Fibroblast of gingiva (primary cell): ENCODE measurements at places on chromosomes 3 and 15.

DNA sequence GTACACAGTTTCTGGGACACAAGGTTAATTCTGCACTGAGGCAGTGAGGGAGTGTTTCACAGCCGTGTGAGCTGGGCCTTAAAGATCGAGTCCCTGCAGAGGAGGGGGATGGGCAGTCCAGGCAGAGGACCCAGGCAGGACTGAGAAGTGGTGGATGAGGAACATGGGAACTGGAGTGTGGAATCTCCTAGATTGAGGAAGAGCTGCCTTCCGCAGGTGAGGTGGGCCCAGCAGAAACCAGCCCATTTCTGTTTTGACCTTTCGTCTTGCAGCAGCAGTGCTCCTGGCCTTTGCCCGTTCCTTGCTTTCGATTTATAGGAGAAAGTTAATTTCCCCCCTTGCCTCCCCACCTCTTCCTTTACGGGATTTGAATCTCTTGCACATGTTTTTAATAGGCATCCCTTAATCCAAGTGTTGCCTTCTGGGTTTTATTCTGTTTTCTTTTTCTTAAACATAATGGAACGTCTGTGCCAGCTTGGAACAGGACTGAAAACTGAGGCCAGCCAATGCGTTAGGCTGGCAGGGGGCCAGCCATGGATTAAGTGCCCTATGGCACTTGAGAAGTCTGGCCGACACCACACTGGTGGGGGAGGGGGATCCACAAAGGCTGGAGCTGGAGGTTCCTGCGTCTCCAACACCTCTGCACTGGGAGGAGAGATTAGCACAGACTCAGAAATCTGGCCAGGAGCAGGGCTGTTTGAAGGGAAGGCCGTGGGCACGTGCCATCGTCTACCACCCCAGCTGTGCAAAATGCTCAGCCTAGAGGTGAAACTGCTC, 78.1 kb downstream of the AAGAB start:
- DNase-seq, result peak; percentile 20

GRCh38 chr3:195699388-195699771, 21.4 kb upstream of the MUC20 start:
- no peak for DNase-seq

DNA sequence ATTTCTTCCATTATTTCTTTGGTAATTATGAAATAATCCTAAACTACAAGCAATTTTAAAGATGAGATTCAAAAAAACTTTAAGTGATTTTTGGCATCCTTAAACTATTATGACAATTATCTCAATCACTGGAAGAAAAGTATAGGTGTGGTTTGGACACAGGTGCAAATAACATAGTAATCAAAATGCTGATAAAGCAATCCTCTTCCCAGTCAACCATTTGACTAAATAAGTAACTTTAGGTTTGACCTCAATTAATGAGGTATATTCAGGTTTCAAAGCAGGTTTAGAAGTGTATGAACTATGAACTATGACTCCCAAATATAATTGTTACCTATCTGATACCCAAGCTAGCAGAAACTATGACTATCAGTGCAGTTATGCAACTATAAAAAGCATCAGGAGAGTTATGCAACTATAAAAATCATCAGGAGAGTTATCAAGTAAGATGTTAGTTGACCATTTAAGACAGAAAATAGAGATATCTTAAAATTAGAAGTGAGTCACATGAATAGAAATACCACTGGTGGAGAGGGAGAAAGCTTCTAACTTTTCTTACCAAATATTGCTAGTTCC, 8.9 kb upstream of the CNTN3 start:
- no peak for DNase-seq

GRCh38 chr3:132723024-132723950, 1.1 kb upstream of the NPHP3 start:
- DNase-seq, result no peak

GRCh38 chr3:13492976-13493866, 13.1 kb downstream of the HDAC11 start:
- no peak for DNase-seq

- no peak for DNase-seq
Observed at GRCh38 chr3:64084640-64085039, 61.3 kb upstream of the PSMD6 start.

DNA sequence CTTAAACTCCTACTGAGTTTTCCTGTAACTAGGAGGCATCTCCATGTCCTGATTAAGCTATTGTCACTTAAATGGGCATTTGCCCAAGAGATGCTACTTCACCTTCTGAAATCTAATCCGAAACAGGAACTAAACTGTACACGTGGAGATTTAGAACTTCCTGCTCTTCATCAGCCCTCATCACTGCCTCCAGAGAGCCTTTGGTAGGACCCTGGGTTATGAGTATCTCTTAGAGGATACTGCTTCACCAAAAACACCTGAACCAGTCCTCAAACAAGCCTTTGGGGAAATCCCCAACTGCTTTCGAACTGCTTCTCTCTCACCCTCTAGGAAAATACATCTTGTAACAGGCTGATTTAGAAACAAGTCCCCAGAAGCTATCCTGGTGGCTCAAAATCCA, 320.3 kb downstream of the GAP43 start:
- no peak for DNase-seq

DNA sequence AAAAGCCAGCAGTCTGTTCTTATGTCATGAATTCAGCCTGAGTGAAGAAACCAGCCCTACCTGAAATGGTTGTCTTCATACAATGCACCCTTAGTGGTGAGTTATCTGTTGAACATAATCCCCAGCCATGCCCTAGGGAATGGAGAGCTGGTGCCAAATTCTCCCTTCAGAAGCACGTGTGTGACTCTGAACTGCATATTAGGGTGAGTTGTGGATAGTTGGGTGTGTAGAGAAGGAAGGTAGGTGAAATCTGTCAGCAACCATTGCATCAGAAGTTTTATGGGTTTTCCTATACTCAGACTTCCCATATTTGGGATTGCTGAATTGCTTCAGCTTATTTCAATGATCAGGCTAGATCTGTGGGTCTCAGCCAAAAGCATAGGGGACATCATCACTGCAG, 46.5 kb upstream of the TP63 start:
- DNase-seq, result no peak

GRCh38 chr3:126934031-126934531, 48.8 kb upstream of the PLXNA1 start:
- no peak for DNase-seq

GRCh38 chr3:143814443-143814889, 33.8 kb downstream of the SLC9A9 start:
- peak; percentile 80 for DNase-seq

GRCh38 chr3:194690501-194691372, 5.1 kb downstream of the FAM43A start:
- DNase-seq, result no peak

DNA sequence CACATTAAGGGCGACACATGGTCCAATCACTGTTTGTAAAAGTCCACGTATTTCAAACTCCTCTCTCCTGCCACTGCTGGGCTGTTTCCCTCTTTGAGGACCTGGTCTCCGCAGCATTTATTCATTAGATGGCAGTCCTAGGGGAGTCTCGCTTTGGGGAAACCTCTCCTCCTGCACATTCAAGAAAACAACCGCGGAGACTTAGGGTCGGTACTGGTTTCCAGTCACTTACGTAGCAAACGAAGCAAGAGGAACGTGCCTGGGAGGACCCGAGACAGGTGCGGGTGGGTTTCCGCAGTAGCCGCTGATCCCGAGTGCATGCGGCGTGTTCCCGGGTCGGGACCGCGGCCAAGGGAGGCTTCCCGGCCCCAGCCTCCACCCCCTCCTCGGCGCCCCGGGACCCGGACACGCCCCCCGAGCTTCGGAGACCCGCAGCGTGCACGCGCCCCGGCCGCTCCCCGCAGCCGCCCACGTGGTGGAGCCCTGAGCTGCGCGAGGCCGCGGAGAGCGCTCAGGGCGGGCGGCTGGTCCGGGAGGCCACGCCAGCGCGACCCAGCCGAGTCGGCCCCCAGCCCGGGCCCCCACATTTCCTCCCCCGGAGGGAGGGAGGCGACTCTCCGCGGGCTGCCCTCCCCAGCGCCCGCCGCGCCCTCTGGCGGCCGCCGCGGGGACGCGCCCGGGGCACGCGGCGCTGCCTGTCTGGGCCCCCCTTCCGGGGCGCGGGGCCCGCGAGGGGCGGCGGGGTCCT, 1.1 kb upstream of the IGF1R start:
- peak; percentile 23 for DNase-seq

DNA sequence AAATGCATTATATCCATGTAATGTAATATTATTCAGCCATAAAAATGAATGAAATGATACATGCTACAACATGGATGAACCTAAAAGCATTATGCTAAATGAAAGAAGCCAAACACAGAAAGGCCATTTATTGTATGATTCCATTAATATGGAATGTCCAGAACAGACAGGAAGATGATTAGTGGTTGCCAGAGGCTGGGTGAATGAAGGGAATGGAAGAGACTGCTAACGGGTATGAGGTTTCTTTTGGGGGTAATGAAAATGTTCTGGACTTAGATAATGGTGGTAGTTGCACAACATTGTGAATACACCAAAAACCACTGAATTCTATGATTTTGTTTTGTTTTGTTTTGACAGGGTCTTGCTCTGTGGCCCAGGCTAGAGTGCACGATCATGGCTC, 61.6 kb upstream of the MAP4 start:
- peak; percentile 58 for DNase-seq

DNA sequence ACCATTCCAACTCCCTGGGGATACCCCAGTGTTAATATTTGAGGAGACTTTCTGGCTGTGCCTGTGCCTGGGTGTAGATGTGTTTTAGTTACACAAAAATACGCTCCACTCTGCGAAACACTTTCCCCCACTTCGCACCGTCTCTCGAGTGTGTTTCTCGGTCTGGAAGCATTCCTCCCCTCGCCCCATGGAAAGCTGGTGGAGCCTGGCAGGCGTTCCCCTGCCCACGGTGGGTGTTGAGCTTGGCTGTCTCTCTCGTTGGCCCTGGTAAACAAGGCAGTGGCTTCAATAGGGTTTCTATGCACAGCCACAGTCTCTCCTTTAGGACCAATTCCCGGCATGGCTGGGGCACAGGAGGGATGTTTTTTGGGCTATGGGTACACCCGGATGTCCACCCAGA, 19.3 kb downstream of the IQSEC1 start:
- DNase-seq, result no peak

DNA sequence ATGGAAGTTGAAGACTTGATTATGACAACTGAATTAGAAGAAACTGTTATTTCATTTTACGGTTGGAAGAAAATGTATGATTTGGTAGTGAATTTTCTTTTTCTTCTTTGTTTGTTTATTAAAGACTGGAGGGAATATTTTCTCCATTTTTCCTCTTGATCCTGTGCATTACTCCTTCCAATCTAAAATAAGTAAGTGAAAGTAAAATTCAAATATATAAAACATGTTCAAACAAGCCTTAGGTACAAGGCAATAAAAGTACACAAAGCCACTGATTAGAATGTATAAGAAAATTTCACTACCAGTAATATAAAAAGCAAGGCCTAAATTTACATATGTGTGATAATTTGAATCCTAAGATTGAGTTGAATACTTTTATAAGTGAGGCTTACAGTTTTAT, 181.2 kb upstream of the MME start:
- no peak for DNase-seq

GRCh38 chr3:46649436-46649835, 37.1 kb downstream of the FAM240A start:
- no peak for DNase-seq

GRCh38 chr15:97410897-97411575, 549.5 kb upstream of the ARRDC4 start:
- DNase-seq, result no peak

DNA sequence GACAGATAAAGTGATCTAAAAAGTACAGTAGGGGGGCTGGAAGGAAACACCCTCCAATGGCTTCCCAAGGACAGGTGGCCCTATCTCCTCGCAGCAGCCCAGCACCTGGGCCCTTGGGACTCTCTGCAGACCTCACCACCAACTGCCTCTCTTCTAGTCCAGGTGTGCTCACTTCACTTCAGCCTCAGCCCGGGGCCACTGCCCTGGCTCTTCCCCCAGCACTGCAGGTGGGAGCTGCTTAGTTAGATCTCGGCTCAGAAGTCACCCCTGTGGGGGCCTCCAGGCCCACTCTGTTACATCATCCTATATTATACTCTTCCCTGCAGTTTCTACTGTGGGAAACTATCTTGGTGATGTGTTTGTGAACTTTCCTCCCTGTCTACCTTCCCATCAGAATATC, 2.0 kb downstream of the KLF15 start:
- DNase-seq, result no peak

DNA sequence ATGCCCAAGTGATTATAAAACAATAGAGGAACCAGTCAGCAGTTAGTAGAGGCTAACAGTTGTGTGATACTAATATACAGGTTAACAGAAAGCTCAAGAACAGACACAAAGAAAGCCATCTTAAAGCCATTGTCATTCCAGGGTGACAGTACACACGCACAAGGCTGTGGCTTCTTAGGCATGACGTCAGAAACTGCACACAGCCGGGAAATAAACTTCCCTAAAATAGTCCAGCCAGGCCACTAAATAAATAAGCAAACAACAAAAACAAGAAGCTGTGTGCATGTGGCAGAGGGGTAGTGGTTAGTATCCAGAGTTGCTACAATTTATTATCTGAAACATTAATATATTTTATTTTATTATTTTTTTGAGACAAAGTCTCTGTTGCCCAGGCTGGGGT, 49.8 kb downstream of the PPCDC start:
- DNase-seq, result no peak

DNA sequence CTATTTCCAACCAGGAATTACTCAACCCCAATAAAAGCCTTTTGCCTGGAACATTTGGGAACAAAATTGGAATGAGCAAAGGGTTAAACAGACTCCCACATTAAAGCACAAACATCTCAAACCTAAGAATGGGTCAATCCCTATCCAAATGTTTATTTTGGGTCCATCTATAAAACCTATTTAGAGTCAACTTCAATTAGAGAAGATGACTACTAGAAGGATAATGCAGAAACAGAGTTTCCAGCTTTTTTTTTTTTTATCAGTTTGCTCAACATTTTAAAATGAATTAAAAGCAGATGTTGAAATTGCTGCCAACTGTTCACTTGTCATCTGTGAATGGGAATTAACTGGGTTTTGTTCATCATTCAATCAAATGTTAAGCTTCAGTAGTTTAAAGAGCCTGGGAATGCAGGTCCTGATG, 4.1 kb upstream of the TBC1D23 start:
- peak; percentile 47 for DNase-seq

- DNase-seq, result no peak
Observed at GRCh38 chr3:127140501-127141460, 52.1 kb upstream of the PRR23E start.

DNA sequence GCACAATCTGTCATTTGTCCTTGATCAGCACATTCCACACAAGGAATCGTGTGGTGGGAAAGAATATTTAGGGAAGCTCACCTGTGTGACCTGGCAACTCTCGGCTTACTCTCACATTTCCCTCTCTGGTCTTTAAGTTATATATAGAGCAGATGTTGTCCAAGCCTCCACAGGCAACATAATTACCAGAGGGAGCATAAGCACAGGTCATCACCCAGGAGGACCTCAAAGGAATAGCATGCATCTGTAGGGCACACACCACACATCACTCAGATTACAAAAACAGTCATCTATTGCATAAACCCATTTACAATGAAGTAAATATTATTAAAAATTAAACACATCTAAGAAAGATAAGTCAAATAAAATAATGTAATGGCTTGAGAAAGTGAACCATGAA, 36.5 kb downstream of the GNB4 start:
- no peak for DNase-seq
